Stimulated activated CD8-positive, alpha-beta memory T cell treated with anti-CD3 and anti-CD28 coated beads, Interleukin-4, amount 100 ng/mL, for 1 hour (primary cell): ENCODE measurements at places on chromosomes 5 and 9.

DNA sequence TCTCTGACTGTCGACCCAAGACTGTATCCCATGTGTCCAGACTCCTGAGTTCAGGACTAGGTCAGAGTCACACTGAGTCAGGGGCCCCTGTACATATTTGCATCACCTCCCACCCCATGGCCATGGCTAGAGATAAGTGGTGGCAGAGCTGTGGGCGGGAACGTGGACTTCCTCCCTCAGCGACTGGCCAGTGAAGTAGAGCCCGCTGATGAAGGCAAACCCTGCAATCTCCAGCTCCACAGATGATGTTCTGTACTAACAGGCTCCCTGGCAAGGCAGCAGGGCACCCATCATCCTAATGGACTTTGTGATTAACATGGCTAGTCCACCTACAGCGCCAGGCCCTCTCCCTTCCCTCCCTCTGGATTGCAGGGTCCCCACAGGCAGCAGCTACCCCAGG lies 110.5 kb upstream of the LRRTM2 start:
- no peak for DNase-seq

DNA sequence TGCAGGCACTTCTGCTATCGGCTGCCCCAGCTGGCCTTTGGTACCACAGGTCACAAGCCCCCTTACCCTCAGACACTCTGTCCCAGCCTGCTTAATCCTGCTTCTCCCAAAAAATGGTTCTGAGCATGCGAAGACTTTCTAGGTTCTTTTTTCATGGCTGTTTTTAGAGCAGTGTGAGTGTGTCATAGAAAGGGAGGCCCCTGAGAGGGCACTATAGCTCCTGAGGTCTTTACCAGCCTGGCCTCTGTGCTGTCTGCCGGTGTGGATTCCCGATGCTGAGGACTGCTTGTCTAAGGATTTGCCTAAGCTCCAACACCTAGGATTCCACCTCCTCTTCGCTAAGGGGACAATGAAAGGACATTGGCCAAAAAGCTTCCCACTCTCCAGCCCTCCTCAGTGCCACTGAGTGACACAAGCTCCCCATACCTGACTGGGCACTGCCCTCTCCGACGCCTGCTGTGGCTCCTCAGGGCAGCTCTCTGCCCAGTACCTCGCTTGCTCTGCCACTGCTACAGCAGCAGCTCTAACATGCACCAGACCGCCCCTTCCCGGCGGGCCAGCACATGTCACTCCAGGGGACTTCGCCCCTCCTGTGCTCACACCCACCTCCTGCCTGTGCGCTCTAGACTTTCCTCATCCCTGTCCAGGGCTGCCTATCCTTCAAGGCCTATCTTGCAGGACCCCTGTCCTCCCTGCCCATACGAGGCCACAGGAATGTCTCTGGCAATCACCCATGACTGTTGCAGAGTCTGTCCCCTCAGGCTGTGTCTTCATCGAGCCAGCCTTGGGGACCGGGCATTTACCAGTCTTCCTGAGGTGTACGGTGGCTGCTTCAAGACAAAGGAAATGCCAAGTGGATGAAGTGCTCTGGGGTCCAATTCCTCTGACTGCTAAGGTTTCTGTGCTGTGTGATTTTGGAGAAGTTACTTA lies 21.0 kb downstream of the MACROH2A1 start:
- no peak for DNase-seq

DNA sequence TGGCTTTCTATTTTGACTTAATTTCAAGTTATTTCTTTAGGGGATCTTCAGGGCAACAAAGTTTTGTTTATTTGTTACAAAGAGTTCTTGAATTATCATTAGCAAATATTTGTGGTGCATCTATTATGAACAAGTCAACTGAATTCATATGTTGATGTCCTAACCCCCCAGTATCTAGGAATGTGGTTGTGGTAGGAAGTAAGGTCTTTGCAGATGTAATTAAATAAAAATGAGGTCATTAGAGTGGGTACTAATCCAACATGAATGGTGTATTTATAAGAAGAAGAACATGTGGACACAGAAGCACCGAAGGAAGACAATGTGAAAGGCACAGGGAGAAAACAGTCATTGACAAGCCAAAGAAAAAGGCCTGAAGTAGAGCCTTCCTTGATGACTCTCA lies 474.0 kb upstream of the DAB2 start:
- DNase-seq: no peak

DNA sequence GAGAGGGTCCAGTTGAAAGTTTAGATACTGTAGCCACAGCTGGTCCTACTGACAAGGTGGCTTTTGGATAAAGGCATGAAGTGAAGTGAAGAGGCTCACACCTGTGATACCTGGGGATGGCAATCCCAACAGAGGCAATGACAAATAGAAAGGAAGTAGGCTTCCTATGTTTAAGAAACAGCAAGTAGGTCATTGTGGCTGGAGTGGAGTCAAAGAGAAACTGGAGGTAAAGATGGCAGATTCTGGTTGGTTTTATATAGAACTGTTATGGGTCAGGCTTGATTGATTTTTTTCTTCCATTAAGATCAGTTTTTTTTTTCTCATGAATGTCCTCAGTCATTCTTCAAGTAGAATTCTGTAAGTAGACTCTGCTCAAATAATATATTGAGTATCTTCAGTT lies 79.5 kb downstream of the ANXA1 start:
- no peak for DNase-seq
